Effector CD4-positive, alpha-beta T cell (primary cell): ENCODE measurements at places on chromosomes 1 and 21.

- no peak for DNase-seq
Observed at GRCh38 chr1:54698346-54698745, 17.3 kb upstream of the TTC4 start.

DNA sequence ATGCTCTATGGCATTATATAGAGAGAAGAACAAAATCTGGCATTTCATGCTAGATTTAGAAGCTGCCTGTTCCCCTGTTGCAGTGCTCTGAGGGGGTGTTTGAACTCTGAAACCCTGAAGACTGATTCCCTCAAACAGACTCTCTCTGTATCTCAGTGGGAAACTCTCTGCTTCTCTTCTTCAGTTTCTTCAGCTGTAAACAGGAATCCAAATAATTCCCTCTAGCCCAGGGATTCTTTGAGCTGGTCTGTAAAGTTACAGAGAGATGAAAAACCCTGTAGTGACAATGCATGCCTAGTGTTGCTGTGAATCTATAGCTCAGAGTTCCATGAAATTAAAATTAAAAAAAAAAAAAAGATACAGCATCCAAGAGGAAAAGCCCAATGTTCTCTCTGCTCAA lies 17.0 kb upstream of the ROR1 start:
- DNase-seq: no peak

- DNase-seq: no peak
Observed at GRCh38 chr21:37430184-37430821, 63.7 kb downstream of the DYRK1A start.

DNA sequence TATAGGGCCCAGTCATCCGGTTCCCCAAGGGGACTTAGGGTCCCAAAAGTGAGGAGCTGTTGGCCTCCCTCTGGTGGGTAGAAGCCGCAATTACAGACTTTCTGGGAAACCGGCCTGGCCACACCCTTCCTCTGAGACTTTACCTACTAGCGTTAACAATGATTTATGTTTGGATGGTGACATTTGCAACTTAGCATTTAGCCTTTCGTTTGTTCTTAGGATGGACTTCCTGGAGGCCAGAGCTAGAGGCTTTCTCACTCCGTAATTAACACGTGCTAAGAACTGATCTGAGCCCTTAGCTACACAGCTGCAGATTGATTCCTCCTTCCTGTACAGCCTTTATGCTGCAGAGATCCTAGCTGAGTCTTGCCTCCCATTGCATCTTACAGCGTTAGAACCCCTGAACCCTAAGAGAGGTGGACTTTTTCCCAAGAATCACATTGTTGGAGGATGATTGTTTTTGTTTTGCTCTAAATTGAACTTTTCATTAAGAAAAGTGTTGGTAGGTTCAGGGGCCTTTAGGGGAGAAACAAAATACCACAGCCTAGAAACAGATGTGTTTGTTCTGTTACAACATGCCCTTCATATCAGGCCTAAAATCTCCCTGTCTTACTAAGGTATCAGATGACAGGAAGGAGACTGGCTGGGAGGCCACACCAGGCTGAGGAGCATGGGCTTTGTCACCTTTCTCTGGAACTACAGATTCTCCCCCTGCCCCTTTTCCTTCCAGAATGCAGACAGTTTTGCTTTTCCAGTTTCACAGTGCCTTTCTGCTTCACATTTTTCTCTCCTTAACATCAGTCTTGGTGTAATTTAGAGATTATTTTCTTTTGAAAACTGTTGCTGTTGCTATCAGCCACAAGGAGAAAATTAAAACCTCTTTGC lies 1.9 kb downstream of the S100A11 start:
- DNase-seq: peak; percentile 57

DNA sequence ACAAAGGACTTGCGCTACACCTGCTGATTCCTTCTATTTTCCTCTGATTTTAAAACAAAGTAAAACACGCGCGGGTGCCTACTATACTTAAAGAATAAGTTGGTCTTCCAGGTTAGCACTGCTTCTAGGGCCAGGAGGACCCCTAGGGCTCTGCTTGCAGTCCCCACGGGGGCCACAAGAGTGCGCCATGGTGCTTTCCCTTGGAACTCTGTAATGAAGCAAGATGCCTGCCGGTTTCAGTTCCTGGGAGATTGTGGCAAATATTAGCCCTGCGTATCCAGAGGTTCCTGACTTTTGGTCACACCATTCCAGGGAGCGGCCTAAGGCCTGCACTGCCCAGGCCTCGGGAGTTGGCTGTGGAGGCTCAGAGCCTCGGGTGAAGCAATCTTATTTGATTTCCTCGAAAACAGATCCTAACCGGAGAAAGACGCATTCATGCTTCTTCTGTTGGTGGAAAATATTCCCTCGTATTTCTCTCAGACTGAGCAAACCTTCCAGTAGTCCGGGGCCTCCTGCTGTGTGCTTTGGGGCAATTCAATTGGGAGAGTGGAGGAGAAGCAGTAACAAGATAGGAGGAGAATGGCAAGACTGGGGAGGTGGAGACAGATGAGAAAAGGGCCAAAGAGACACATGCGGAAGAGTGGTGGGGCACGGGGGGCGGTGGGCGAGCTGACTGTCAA lies 25.3 kb downstream of the ADAM30 start:
- peak; percentile 37 for DNase-seq

DNA sequence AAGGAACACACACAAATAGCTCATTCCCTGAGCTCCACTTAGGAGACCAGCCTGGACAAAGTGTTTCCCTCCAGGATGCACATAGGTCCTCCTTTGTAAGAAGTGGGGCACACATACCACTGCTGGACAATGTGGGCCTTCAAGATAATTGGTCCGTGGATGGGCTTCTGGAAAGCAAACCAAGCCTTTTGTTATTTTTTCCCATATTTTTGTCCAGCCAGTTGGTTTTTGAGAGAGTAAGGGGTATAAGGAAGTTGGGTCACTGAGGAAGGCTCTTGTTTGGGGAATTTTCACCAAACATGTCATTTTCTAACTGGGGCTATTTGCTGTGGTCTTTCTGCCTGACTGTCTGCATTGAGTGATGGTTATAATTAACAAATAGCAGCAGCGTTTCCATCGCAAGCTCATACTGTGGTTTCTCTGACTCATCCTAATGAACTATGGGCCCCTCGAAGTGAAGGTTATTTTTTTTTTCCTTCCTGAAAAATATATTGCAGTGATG lies 306.3 kb upstream of the DUSP10 start:
- no peak for DNase-seq

DNA sequence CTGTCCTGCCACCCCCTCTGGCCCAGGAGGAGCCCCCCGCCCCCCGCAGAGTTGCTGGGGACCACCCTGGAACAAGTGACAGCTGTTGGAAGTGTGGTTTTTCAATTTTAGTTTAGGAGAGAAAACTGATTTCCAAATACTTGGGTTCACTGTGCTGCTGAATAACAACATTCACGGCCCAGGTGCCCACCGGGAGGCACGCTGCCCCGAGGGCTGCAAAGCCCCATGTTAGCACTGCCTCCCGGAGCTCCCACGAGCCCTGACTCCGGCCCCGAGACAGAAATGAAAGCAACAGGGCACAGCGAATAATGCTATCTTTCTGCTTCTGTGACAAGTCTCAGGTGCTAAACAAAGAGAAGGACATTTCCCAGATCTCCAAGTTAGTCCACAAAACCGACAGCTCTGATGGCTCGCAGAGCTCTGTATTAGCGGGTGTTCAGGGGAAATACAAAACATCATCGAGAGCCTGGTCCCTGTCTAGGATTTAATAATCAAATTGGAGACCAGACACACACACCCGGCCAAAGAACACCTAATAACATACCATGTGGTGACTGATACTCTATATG lies 451.5 kb downstream of the KIF26B start:
- no peak for DNase-seq
